Left colon (tissue), 2 donors: ENCODE measurements at places on chromosomes 12 and 14. TPM values are rescaled to one million over a fixed set of nuclear protein-coding genes. Genes with fewer than 3 reads are reported as not detected.

GPD1 gene
- 4.3 TPM for total RNA-seq

KIF5A gene
- total RNA-seq: 1.3 TPM

HEBP1 gene
- 26.0 TPM for total RNA-seq

TTC9 gene
- total RNA-seq: 0.34 TPM

SLC7A7 gene
- total RNA-seq: 8.4 TPM

CMKLR1 gene
- total RNA-seq: 2.5 TPM

COX8C gene
- total RNA-seq: not detected

- no peak for DNase-seq
These were observed 14.0 kb downstream of the NPC2 start for GRCh38 chr14:74478996-74479635.

GRCh38 chr14:99590746-99591555, 13.1 kb downstream of the CCDC85C start:
- DNase-seq: no peak

GRCh38 chr14:77014004-77014604, 14.4 kb downstream of the IRF2BPL start:
- peak; percentile 12 for DNase-seq

DNA sequence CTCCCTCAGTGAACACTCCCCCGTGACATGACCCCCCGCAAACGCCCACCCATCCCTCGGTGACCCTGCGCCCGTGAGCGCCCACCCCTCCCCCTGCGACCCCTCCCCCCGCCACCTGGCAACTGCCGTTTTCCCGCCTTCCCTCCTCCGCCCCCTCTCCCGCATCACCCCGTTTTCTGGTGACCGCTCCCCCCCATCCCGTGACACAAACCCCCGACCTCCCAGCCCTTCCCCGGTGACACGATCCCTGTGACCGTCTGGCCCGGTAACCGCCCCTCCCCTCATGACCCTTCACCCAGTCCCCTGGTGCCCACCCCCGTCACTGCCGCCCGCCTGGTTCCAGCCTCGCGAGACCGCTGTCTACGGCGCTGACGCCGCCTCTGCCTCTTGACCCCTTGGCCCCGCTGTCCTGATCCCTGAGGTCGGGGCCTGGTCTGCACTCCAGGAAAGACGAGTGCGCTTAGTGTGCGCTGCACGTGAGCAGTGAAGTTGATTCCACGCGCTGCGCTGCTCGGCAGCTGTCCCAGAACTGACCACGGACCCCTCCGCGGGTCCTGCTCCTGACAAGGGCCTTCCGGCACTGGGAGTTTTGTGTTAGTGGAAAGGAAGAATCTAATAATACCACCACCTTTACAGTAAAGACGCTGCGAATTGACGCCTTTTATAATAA, 59.4 kb downstream of the DDX51 start:
- peak; percentile 76 for DNase-seq

DNA sequence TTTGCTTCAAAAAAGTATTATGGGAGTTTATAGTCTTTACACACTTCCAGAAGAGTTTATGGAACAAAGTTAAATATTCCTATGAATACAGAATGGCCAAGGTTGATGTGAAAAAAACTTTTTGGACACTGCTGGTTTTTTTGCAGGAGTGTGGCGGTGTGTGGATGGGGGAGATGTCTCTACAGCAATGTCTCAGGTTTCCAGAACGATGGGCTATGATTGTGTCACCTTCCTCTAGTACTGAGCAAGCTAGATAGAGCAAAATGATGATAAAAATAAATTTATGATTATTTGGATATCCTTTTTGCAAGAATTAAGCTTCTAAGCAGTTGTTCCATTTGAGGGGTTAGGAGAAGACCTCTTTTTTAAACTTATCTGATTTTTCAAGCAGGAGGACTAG, 37.9 kb downstream of the FBXO34 start:
- DNase-seq: no peak

GRCh38 chr14:93960774-93961438, 15.5 kb downstream of the ASB2 start:
- no peak for DNase-seq

DNA sequence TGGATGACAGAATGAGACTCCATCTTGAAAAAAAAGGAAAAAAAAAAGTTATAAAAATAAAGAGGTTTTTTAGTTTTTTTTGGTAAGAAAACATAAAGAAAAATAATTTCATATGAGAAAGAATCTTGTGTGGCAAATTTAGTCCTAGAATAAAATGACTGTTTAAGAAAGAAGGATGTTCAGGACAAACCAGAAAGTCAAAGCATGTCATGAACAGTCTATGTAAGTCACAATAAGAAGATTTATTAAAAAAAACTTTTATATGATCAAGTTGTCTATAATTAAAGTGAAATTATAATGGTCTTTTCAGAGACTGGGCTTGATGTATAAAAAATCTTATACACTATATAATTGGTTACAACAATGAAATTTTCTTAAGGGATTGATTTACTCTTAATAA, 68.1 kb upstream of the HECTD1 start:
- no peak for DNase-seq

DNA sequence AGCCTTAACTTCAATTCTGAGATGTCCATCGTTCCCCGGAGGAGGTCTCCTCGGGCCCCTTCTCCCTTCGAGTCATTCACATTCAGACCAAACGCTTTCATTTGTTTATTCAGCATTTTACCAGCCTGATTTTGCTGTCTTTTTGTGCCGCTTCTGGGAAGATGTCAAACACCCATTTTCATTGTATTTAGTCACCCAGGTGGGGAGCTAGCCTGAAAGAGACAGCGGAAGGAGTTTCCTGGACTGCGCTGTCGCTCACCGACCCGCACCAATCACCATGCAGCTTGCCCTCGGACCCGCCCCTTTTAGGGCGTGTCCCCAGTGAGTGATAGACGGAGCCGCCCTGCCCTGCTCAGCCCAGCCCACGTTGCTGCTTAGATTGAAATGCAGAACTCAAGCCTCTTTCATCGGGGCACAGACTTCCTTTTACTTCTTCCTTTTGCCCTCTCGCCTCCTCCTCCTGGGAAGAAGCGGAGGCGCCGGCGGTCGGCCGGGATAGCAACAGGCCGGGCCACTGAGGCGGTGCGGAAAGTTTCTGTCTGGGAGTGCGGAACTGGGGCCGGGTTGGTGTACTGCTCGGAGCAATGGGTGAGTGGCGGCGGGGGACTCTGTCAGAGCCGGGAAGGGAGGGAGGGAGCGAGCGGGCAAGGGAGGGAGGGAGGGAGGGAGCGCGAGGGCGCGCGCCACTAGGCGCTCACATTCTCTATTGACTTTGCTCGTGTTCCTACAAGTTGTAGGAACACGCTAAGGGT, at the start of gene PAX9:
TSS of gene PAX9 (plus strand) at position 355 of the 752 bp plus-strand sequence. CDS start at position 585, 230 bp downstream.
- DNase-seq: peak; percentile 83

DNA sequence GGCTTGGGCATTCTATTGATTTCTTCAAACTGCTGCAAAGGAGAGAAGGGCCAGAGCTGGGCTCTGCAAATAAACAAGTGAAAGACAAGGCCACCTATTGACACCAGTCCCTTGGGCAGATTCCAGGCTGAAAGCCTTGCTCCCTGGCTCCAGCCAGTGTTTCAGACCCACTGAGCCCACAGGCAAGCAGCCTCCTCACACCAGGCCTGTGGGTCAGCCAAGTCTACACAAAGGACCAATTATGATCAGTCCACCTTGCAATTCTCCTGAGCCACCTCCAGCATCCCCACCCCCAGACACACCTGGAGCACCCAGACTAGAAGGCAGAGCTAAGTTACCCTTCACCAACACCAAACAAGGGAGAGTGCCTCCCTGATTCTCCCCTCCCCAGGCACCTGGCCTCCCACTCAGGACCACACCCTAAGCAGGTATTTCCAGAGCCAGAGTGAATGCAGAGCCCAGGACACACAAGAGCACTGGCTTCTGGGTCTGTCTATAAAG, 13.8 kb downstream of the ACTN1 start:
- no peak for DNase-seq
